ENCODE measurements at places on chromosomes 4 and X. TPM values are rescaled to one million over a fixed set of nuclear protein-coding genes. Genes with fewer than 3 reads are reported as not detected.

- H3K4me3 ChIP-seq = no peak overlapping the region
- no peaks in the 10 kb centered on the region for H3K4me1 ChIP-seq
- peak; percentile 3 for DNase-seq
- no peaks in the 10 kb centered on the region for H3K36me3 ChIP-seq
- H3K27me3 ChIP-seq = no peaks in the 10 kb centered on the region
These were observed 1.7 kb upstream of the AFP start for GRCh38 chr4:73434311-73434710.

Gene CENPVL1
- total RNA-seq = not detected

DNA sequence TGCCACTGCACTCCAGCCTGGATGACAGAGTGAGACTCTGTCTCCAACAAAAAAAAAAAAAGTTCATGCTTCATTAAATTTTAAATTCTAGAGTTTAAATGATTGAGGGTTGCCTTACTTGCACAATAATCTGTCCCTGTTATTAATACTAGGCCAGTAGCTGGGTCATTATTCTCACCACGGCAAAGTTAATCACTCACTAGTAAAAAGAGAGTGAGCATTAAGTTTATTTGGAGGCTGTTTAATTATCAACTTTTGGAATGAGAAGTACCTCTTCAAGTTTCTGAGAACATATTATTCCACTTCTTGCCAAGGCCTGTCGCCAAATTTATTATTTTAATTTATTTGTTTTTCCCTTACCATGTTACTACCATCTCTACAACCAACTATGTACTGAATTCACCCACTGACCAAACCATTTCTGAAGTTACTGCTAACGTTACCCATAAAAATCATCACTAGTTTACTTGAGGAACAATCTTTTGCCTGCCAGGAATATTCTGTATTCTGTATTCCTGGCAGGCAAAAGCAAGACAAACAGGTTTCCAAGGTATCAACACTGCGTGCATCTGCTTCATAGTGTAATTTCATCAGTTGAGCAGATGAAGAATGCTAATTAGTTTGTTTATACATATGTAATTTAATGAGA lies 26.5 kb downstream of the GUCY1A1 start:
- H3K4me3 ChIP-seq = no peak overlapping the region
- H3K27me3 ChIP-seq = no peaks in the 10 kb centered on the region
- H3K27ac ChIP-seq = no peak overlapping the region
- no peaks in the 10 kb centered on the region for H3K4me1 ChIP-seq
- DNase-seq = no peak
- H3K36me3 ChIP-seq = no peaks in the 10 kb centered on the region

DNA sequence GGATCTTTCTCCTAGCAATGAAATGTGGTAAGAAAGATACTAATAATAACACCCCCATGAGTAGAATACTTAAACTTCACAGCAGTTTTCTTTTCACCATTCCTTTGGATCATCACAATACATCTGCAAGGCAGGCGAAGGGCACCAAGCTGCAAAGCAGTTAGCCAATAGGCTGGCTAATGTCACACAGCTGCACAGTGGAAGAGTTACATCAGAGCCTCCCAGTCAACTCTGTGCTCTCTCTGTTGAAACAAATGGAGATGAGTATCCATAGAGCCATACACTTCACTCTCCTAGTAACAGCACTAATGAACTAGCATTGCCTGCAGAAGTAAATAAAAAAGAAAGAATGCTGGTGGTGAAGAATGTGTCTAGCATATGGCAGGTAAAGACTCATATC lies 139.0 kb downstream of the ATG4A start:
- H3K4me3 ChIP-seq = no peak overlapping the region
- peaks cover 9% of the 10 kb centered on the region for H3K27me3 ChIP-seq
- no peak overlapping the region for H3K27ac ChIP-seq
- no peak for DNase-seq
- H3K4me1 ChIP-seq = no peaks in the 10 kb centered on the region

Gene P2RY4
- total RNA-seq = 0.09 TPM

Gene BMPR1B
- total RNA-seq = 21.1 TPM

DNA sequence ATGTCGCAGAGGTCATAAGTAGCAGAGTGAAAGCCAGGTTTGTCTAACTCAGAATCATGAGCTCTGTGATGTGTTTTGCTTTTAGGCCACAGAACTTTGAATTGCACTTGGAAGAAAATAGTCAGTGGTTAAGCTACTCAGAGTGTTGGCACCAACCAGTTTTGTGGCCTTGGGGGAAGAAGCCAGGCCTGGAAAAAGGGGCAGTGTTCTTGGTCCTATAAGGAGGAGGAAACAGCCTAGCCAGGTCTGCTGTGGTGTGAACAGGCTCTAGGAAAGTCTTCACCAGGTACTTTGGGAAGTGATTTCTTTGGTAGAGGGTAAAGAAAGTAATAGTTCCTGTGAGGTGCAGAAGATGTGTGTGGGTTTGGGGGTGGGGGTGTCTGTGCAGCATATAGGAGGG lies 49.2 kb downstream of the FHIP1A start:
- no peaks in the 10 kb centered on the region for H3K4me1 ChIP-seq
- H3K4me3 ChIP-seq = no peak overlapping the region
- no peak overlapping the region for H3K27ac ChIP-seq
- H3K27me3 ChIP-seq = no peaks in the 10 kb centered on the region

- H3K4me3 ChIP-seq = no peak overlapping the region
- H3K4me1 ChIP-seq = peaks cover 13% of the 10 kb centered on the region
- peaks cover 5% of the 10 kb centered on the region for H3K36me3 ChIP-seq
- H3K27me3 ChIP-seq = no peaks in the 10 kb centered on the region
These were observed 153.7 kb downstream of the CBR4 start for GRCh38 chr4:168856312-168856711.

DNA sequence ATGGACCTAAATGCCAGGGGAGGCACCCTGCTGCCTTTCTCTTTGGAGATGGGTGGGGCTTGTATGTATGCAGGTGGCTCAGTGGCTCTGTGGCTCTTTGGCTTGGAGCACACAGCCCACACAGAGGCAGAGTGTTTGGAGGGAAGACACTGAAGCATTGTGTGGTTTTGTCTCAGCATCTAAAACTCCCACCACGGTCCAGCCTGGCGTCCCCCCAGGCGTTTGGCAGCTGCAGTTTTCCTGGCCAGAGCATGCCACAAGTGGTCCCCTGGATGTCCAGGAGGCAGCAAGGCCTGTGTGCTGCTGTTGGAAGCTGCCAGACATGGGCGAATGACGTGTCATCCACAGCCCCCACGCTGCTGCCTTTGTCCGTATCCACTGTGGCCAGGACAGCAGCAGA lies 32.2 kb upstream of the PSAPL1 start:
- no peak for DNase-seq
- H3K27me3 ChIP-seq = peaks cover 12% of the 10 kb centered on the region
- no peaks in the 10 kb centered on the region for H3K36me3 ChIP-seq

Gene PALLD
- 86.1 TPM for total RNA-seq

GRCh38 chr4:80307183-80307735 lies 28.3 kb upstream of the CFAP299 start:
- no peak overlapping the region for H3K27ac ChIP-seq
- no peaks in the 10 kb centered on the region for H3K36me3 ChIP-seq
- no peak for DNase-seq
- no peak overlapping the region for H3K4me3 ChIP-seq
- no peaks in the 10 kb centered on the region for H3K27me3 ChIP-seq

DNA sequence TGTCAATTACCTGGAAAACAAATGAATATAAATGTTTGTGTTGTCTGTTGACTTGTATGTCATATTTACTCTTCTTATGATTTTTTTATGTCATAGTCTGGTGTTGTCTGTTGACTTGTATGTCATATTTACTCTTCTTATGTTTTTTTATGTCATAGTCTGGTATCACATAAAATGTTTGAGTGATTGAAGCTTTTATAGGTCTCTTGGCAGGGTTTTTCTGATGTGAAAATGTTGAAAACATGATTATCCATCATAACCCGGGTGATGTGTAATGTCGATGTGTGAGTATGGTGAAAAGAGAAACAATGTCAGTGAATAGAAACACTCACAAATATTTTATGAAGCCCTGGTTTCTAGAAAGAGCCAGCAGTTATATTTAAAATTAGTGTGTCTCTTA lies 335.7 kb downstream of the BMPR1B start:
- no peaks in the 10 kb centered on the region for H3K4me1 ChIP-seq
- no peak for DNase-seq
- H3K36me3 ChIP-seq = no peaks in the 10 kb centered on the region
- H3K27ac ChIP-seq = no peak overlapping the region

DNA sequence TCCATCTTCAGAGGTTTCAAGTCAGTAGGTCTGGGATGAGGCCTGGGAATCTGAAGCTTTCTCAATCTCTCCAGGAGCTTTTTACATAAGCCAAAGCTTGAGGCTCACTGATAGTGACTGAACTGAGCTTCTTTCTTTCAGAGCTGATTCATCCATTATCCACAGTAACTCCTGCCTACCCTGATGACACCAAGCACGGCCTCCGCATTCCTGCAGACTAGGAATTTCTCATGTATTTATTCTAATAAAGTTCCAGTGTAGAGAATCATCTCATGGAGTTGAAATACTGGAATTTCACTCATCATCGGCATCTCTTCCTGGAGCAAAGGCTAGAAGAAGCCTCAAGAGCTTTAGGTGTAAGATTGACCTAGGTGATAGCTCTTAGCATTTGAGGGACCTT lies 12.1 kb upstream of the DCTD start:
- H3K36me3 ChIP-seq = no peaks in the 10 kb centered on the region
- H3K4me3 ChIP-seq = no peak overlapping the region
- no peaks in the 10 kb centered on the region for H3K4me1 ChIP-seq

DNA sequence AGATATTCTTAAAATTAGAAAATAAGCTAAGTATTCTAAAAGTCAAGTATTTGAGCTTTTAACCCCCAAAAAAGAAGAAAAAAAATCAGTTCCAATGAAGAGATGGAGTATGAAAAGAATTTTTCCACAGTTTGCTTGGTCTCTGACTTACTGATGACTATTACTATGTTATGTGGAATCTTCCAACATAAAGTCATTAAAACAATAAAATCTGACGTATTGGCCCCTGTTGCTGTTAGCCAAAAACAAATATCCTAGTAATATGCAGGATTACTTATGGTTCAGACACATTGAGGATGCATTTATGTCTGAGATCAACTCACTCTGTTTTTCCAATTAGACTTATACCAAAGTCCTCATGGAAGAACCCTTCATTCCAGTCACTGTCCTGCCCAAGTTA lies 517.2 kb upstream of the ADGRL3 start:
- H3K4me3 ChIP-seq = no peak overlapping the region
- H3K27me3 ChIP-seq = no peaks in the 10 kb centered on the region
- no peaks in the 10 kb centered on the region for H3K4me1 ChIP-seq
- no peaks in the 10 kb centered on the region for H3K36me3 ChIP-seq
- no peak overlapping the region for H3K27ac ChIP-seq

GRCh38 chrX:154458116-154458953 lies at the start of gene PLXNA3:
Gene PLXNA3, plus strand, starts transcription at chrX:154458281. Its CDS starts 1,903 bp downstream, at chrX:154460184.
- H3K4me3 ChIP-seq = peak within 1 kb of the TSS; percentile 65
- peaks cover 26% of the 10 kb centered on the region for H3K36me3 ChIP-seq
- H3K27me3 ChIP-seq = no peaks in the 10 kb centered on the region
- no peak within 1 kb of the TSS for H3K27ac ChIP-seq
- H3K4me1 ChIP-seq = peaks cover 9% of the 10 kb centered on the region

GRCh38 chrX:133953785-133954355 lies 31.5 kb downstream of the GPC3 start:
- no peak overlapping the region for H3K4me3 ChIP-seq
- H3K27me3 ChIP-seq = peaks cover 5% of the 10 kb centered on the region
- H3K27ac ChIP-seq = no peak overlapping the region
- H3K36me3 ChIP-seq = peaks cover 5% of the 10 kb centered on the region

Gene CD38
- total RNA-seq = 0.44 TPM

GRCh38 chrX:134718105-134718965 lies 60.1 kb upstream of the PLAC1 start:
- H3K27me3 ChIP-seq = peaks cover 23% of the 10 kb centered on the region
- no peak overlapping the region for H3K4me3 ChIP-seq
- H3K4me1 ChIP-seq = peaks cover 22% of the 10 kb centered on the region
- peak overlapping the region; percentile 57 for H3K27ac ChIP-seq
- no peaks in the 10 kb centered on the region for H3K36me3 ChIP-seq
- peak; percentile 89 for DNase-seq

Gene GLUD2
- total RNA-seq = 1.4 TPM

DNA sequence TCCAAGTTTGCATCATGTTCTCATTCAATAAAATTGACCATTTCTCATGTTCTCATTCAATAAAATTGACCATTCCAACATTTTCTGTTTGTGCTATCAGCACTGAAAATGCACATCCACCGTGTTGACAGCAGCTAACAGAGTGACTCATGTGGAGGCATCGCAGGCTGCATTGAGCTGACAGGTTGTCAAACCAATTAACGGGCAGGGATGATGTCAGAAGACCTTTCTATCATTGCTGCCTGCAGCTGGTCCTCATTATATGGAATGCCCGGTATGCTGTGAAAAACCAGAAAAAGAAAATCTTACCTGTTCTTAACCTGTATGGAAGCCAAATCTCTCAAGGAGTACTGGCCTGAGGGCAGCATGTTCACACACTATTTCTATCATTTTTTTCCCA lies 202.0 kb downstream of the SMIM20 start:
- no peak overlapping the region for H3K4me3 ChIP-seq
- H3K27me3 ChIP-seq = no peaks in the 10 kb centered on the region
- no peak overlapping the region for H3K27ac ChIP-seq
- H3K4me1 ChIP-seq = no peaks in the 10 kb centered on the region
- no peak for DNase-seq
- no peaks in the 10 kb centered on the region for H3K36me3 ChIP-seq

GRCh38 chr4:67109276-67109675 lies 436.0 kb downstream of the CENPC start:
- DNase-seq = no peak
- no peaks in the 10 kb centered on the region for H3K27me3 ChIP-seq
- no peaks in the 10 kb centered on the region for H3K36me3 ChIP-seq
- no peaks in the 10 kb centered on the region for H3K4me1 ChIP-seq

- H3K27me3 ChIP-seq = no peaks in the 10 kb centered on the region
- no peak overlapping the region for H3K4me3 ChIP-seq
- H3K27ac ChIP-seq = no peak overlapping the region
- H3K36me3 ChIP-seq = peaks cover 13% of the 10 kb centered on the region
These were observed 22.6 kb downstream of the SLC25A4 start for GRCh38 chr4:185165605-185166063.

DNA sequence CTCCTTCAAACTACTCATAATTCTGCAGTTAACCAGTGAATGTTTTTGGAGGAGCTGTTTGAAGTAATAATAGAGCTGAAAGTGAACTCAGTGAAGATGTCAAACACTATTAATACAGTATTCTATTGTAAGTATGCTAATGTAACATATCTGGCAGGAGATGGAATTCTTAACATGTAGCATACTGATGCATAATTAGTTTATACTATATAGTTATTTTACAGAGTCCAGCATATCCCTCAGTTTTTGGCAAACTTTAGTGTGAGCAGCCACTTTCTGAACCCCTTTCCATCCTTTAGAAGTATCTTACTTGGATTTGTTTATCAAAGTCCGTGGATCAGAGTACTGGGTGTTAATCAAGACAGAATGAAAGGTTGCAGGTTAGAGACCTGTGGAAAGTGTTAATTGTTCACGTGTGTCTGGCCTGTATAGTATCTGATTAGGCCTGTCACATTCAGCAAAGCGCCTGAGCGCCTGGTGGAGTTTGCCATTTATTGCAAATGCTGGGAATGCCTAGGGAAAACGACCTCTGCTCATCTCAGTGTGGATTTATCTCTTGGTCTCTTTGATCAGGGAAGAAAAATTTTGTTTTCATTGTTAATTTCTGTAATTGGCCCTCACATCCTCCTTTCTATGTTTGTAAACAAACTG lies 251.7 kb upstream of the MAD2L1 start:
- H3K4me3 ChIP-seq = no peak overlapping the region
- no peaks in the 10 kb centered on the region for H3K4me1 ChIP-seq
- DNase-seq = no peak
- no peak overlapping the region for H3K27ac ChIP-seq

Measured in muscle of leg (tissue), 16 donors.